ENCODE measurements at places on chromosomes 7 and 10.

DNA sequence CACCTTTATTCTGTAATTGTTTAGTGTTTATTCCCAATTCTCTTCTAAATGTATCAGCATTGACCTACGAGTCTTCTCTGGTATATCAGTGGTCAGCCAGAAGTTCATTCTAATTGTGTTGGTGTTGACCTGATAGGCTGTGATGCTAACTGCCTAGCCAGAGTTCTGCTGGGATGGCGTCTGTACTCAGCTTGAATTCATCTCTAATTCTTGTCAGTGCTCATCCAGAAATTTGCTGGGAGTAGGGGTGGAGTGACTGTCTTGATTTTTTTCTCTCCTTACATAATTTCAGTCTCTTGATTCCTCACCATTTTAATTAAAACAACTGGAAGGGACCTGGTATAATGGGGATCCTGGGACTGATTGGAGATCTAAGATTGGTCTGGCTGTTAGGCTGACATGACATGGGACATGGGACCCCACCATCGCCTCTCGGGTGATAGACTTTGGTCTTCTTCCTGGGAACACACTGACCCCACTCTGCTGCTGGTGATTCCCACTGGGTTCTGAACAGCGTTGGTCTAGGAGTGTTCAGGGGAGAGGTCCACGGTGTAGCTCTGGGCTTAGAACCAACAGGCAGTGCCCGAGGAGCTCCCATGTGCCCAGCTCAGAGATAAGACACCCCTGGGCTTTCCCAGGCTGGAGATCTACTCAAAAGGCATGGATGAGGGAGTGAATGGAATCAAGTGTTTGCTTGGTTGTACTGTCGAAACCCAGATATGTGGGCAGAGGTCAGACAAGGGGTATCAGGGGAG is 3.8 kb downstream of the NEURL1 start:
- no peak for DNase-seq
- no peak overlapping the region for H3K27ac ChIP-seq
- no peaks in the 10 kb centered on the region for H3K36me3 ChIP-seq
- H3K4me1 ChIP-seq: peaks cover 12% of the 10 kb centered on the region
- no peak overlapping the region for H3K4me3 ChIP-seq
- H3K27me3 ChIP-seq: peaks cover 58% of the 10 kb centered on the region

DNA sequence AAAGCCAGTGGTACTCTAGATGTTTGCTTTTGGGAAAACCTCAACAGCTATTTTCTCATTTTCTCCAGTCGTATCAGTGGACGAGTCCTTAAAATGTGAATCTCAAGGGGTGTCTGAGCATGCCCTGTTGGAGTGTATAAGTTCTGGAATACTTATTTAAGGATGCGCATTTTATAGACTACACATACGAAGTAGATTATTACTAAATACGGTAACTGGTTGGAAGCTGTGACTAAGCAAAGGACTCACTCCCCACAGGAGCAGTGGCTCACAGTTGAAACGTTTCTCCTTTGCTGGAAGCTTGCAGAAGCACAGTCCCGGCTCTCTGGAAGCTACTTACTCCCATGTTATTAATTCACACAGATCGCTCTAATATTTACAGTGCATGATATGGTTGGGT is 90.8 kb upstream of the DNAJB6 start:
- no peaks in the 10 kb centered on the region for H3K4me1 ChIP-seq
- no peaks in the 10 kb centered on the region for H3K27me3 ChIP-seq
- H3K36me3 ChIP-seq: peaks cover 18% of the 10 kb centered on the region
- H3K4me3 ChIP-seq: no peak overlapping the region

GRCh38 chr10:90865401-90865800 is 6.4 kb upstream of the RPP30 start:
- peaks cover 5% of the 10 kb centered on the region for H3K36me3 ChIP-seq
- no peak overlapping the region for H3K4me3 ChIP-seq
- no peak overlapping the region for H3K27ac ChIP-seq
- H3K4me1 ChIP-seq: peaks cover 2% of the 10 kb centered on the region

DNA sequence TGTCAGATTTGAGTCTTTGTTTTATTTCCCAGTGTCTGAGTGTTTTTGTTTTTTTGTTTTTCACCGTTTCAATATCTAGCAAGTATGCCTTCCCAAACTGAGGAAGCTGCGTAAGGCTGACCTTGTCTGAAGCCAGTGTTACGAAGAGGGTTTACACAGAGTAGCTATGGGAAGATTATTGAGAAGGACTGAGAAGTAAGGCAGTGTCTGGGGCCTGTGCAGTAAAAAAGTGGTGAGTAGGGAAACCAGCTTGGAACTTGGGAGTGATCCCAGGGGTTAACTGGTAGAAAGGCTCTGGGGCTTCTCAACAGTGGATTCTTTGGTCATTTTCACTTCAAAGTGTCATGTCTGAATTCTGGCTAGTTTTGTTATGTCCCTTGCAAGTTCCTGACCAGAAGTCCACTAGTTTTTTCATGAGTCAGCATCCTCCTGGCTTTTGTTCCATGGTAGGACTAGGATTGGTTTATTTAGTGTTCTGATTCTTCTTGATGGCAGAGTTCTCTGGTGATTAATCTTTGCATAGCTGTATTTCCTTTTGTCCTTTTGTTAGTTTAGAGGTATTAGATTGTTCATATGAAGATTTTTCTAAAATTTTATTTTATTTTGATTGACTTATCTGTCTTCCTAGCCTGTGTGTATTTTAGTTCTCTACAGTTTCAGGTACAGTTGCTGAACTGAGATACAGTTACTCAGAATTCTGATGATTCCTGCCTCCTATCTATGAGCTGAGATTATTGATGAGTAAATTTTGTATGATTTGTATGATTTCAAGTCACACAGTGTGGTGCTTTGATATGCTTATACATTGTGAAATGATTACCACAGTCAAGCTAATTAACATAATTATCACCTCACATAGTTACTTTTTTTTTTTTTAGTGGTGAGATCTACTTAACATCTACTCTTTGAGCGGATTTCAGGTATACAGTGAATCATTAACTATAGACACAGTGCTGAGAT is 19.0 kb downstream of the GARS1 start:
- peak; percentile 25 for DNase-seq
- peak overlapping the region; percentile 14 for H3K4me3 ChIP-seq
- H3K4me1 ChIP-seq: peaks cover 34% of the 10 kb centered on the region
- peaks cover 63% of the 10 kb centered on the region for H3K36me3 ChIP-seq

- H3K4me3 ChIP-seq: peak overlapping the region; percentile 14
- peaks cover 20% of the 10 kb centered on the region for H3K4me1 ChIP-seq
- peak overlapping the region; percentile 87 for H3K27ac ChIP-seq
- no peaks in the 10 kb centered on the region for H3K27me3 ChIP-seq
- DNase-seq: peak; percentile 51
- H3K36me3 ChIP-seq: no peaks in the 10 kb centered on the region
These were observed 80.3 kb upstream of the UCN3 start for GRCh38 chr10:5284311-5285057.

DNA sequence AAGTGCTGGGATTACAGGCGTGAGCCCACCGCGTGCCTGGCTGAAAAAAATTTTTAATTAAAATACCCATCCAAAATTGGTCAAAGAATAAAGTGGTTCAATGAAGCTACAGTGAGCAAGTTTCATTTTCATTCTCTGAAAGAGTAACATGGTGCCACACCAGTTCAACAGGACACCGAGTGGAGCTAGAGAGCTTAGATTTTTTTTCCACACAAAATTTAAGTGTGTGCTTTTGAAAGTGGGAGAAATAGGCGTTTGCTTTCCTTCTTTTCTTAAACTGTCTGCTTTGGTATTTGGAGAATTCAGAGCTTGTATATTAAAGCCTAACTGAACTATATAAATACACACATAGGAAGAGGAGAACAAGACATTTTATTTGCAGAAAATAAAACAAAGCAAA is 43.4 kb downstream of the BPGM start:
- peak overlapping the region; percentile 97 for H3K27ac ChIP-seq
- peak overlapping the region; percentile 35 for H3K4me3 ChIP-seq
- peak; percentile 76 for DNase-seq
- H3K4me1 ChIP-seq: peaks cover 88% of the 10 kb centered on the region

- peaks cover 16% of the 10 kb centered on the region for H3K4me1 ChIP-seq
- 0 out of 2 replicates have a peak overlapping the region, but pooled peaks have one; percentile 46 for H3K4me3 ChIP-seq
- no peak for DNase-seq
- H3K36me3 ChIP-seq: peaks cover 6% of the 10 kb centered on the region
These were observed 1.5 kb downstream of the INA start for GRCh38 chr10:103278537-103278823.

- no peaks in the 10 kb centered on the region for H3K36me3 ChIP-seq
- peak; percentile 30 for DNase-seq
- H3K27ac ChIP-seq: no peak overlapping the region
These were observed 57.5 kb upstream of the CHCHD3 start for GRCh38 chr7:133139350-133139749.

DNA sequence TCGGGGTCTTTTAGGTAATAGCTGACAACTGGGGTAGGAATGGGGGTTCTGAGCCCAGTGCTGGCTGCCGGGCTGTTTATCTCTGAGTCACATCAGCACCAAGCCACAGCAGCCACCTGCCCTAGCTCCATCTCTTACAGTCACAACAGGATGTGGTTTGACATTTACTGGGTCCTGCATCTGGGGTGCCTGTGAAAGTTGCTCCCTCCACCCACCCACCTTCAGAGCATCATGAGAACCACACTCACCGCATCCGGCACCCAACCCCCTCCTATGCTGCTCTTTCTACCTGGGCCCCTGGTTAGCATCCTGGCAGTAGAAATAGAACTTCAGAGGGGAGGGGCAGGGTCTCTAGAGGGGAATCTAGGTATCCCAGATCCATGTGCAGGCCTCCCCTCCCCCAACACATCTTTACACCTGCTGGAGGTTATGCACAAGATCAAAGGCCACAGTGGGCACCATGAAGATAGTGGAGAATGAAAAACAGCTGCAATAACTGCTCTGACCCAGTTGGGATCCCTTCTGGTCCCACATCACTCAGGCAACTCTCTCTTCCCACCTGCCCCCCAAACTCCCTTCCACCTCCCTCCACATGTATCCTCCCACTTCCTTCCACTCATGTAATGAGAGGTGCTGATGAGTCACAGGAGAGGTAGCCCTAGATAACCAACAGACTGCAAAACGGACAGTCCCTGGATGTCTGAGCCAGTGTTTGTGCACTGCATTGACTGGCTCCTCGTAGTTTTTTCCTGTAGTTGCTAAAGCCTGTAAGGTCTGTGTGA is 38.2 kb downstream of the PRSS2 start:
- DNase-seq: peak; percentile 49
- H3K27me3 ChIP-seq: peaks cover 2% of the 10 kb centered on the region

DNA sequence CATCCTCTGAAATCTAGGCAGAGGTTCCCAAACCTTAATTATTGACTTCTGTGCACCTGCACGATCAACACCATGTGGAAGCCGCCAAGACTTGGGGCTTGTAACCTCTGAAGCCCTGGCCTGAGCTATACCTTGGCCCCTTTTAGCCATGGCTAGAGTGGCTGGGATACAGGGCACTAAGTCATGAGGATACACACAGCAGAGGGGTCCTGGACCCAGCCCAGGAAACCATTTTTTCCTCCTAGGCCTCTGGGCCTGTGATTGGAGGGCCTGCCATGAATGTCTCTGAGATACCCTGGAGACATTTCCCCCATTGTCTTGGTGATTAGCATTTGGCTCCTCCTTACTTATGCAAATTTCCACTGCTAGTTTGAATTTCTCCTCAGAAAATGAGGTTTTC is 743.7 kb downstream of the PCDH15 start:
- H3K4me3 ChIP-seq: no peak overlapping the region
- no peaks in the 10 kb centered on the region for H3K36me3 ChIP-seq
- H3K27ac ChIP-seq: no peak overlapping the region
- H3K27me3 ChIP-seq: no peaks in the 10 kb centered on the region
- no peaks in the 10 kb centered on the region for H3K4me1 ChIP-seq

DNA sequence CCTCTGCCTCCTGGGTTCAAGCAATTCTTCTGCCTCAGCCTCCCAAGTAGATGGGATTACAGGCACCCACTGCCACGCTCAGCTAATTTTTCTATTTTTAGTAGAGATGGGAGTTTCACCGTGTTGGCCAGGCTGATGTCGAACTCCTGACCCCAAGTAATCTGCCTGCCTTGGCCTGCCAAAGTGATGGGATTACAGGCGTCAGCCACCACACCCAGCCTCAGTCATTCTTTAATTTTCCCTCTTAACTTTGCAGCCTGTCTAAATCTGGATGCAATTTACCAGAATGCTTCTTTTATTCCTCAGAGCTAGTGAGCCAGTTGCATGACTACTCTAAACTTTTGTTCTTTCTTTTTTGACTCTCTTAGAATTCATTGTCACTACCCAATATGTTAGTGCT is 90.5 kb upstream of the CSTF2T start:
- H3K27ac ChIP-seq: no peak overlapping the region
- no peaks in the 10 kb centered on the region for H3K36me3 ChIP-seq
- H3K4me1 ChIP-seq: peaks cover 4% of the 10 kb centered on the region
- H3K4me3 ChIP-seq: no peak overlapping the region

GRCh38 chr7:30178748-30179436 is 44.1 kb downstream of the MTURN start:
- H3K4me3 ChIP-seq: no peak overlapping the region
- H3K4me1 ChIP-seq: peaks cover 18% of the 10 kb centered on the region
- H3K27ac ChIP-seq: no peak overlapping the region
- no peaks in the 10 kb centered on the region for H3K36me3 ChIP-seq
- H3K27me3 ChIP-seq: peaks cover 8% of the 10 kb centered on the region
- DNase-seq: no peak

GRCh38 chr7:30908681-30909080 is 3.0 kb upstream of the AQP1 start:
- no peak overlapping the region for H3K27ac ChIP-seq
- DNase-seq: no peak
- no peak overlapping the region for H3K4me3 ChIP-seq
- no peaks in the 10 kb centered on the region for H3K36me3 ChIP-seq
- peaks cover 15% of the 10 kb centered on the region for H3K4me1 ChIP-seq

DNA sequence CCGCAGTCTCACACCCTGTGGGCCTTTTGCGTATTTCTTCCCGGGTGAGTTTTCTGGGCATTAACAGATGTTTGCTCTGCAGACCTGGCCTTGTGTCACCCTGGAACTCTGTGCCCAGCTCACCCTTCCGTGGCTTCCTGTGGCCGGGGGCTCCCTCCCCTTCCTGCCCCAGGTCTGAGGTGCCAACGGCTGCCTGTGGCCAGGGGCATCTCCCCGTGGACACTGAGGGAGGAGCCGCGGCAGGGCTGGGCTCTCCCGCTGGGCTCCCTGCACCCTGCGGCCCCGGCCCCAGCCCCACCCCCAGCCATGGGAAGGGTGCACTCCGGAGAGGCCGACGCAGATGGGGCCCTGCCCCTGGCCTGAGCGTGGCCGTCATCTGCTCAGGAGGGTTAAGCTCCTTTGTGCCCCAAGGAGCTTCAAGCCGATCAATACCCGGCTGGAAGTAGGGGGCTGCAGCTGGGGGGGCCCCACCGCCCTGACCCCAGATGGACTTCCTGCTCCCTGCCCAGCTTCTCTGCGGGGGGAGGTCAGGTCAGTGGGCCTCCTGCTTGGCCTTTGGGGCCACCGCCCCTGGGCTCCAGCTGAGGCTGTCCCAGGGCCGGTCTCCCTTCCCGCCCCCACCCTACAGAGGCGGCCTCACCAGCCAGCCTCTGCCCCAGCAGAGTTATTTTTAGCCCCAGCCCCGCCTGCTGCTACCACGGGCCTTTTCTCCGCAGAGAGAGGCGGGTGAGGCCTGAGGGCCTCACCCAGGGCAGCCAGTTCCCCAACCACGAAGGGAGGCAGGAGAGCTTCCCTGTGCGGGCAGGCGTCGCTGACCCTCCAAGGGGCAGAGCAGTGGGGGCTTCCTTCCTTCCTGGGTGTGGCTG is 24.2 kb downstream of the PWWP2B start:
- no peaks in the 10 kb centered on the region for H3K36me3 ChIP-seq
- H3K27ac ChIP-seq: peak overlapping the region; percentile 70
- no peaks in the 10 kb centered on the region for H3K27me3 ChIP-seq

All from HFFc6 (cell line).